ENCODE measurements at places on chromosomes 11 and 22.

GRCh38 chr11:36009473-36009872 is 65.6 kb downstream of the LDLRAD3 start:
- DNase-seq = no peak

DNA sequence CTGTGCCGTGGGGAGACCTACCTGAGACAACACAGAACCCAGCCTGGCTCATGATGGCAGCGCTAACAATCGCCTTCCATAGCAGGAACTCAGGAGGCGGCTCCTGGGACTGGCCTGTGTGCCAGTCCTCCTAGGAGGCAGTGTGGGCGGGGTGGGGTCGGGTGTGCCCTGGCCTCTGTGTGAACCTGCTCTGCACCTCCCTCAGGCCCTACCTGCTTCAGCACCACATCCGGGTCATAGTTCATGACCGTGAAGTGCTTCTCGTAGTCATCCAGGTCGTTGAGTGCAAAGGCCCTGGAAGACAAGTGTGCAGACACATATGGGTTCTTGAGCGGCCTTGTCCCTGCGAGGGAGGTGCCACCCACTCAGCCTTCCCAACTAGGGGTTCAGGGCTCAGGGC is 15.3 kb downstream of the TTLL12 start:
- DNase-seq = no peak

DNA sequence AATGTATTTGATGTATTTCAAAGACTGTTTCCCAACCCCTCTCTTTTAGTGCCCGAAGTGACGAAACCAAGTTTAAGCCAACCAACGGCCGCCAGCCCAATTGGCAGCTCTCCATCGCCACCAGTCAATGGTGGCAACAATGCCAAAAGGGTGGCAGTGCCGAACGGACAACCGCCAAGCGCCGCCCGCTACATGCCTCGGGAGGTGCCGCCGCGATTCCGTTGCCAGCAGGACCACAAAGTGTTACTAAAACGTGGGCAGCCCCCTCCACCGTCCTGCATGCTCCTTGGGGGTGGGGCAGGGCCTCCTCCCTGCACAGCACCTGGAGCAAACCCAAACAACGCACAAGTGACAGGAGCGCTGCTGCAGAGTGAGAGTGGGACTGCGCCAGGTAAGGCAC is 84.1 kb downstream of the TNRC6B start:
- no peak for DNase-seq

GRCh38 chr11:44785856-44786607 is 59.3 kb downstream of the TSPAN18 start:
- DNase-seq = no peak

- no peak for DNase-seq
Measured at GRCh38 chr11:34899633-34900016, 16.6 kb downstream of the APIP start.

DNA sequence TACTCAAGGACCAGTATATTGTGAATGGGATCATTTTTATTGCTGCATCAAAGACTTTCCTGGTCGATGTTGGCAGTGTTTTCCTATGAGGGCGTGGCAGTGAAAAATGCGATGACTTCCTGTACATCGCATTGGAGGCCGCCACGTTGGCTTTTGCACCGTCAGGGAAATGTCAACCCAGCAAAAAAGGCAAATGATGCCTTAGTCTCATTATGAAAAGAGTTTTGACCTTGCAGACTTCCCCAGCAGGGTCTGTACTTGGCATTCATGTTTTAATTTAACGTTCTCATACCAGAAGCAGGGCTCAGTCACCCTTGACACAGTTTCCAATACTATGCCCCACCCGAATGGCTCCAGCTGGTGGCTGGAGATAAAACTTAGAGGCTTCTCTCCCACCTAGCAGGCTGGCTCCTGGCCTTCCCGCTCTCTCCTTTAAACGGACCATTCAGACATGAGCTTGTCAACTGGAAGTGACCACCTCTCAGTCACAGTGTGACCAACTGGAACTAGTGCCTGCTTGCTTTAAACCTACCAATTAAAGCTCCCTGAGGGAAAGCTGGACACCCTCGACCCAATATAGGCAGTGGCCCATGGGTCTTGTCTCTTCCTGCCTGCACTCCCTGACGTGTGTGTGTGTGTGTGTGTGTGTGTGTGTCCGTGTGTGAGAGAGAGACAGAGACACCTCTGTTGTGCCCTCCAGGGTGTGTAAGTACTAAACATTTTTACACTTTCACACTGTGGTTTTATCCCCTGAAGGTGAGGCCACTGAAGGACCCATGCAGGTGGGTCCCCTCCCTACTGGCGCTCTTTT is 8.7 kb upstream of the GDPD5 start:
- no peak for DNase-seq

DNA sequence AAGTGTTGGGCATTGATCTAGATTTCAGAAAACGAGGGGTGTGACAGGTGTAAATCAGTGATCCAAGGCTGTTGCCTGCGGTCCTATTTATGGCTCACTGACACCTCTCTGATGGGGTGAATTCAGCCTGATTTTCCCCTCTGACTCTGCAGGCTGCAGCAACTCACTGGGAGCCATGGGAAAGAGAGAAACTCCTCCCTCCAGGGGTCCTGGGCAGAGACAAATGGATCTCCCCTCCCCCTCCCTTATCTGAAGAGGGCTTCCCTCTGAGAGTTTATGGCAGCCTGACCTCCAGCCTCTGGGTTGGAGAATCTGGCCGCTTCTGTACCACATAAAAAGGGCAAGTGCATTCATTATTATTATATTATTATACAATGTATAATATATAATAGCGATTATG is 1.8 kb upstream of the PKNOX2 start:
- no peak for DNase-seq

- DNase-seq = no peak
Measured at GRCh38 chr22:42811459-42811858, 45.6 kb downstream of the ARFGAP3 start.

DNA sequence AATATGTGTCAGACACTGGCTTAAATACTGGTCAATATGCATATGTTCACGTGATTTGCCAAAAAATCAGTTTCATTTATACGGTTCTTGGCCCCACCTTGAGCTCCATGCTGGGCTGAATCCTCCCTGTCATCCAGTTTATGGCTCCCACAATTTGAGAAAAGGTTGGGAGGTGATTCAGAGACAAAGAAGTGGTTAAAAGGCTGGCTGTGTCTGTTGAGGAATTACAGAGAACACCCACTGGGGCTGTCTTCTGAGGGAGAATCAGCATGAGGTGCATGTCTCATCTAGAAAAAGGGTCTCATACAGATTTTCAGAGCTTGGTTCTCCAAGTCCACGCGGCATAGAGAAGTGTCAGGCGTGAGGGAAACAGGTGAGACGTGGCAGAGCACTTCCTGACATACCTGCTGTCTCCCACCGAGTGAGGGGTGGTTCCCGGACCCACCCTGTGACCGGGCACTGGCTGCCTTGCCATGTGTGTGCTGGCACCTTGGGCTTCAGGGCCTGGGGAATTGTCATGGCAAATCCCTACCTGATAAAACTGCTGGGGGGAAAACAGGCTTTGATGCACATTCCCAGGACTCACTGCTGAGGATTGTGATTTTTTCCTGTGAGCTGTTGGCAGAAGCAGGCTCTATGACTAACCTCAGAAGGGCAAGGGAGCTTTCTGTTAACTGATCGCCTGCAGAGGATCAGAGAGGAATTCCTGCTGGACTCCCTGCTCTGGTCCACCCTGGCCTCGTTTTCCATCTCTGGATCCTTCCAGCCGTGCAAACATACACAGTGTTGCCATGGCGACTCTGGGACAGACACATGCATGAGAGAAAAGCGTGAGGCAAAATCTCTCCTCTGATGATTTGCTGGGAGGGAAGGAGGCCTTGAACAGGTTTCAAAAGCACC is 223.6 kb downstream of the ADAMTS15 start:
- peak; percentile 88 for DNase-seq

DNA sequence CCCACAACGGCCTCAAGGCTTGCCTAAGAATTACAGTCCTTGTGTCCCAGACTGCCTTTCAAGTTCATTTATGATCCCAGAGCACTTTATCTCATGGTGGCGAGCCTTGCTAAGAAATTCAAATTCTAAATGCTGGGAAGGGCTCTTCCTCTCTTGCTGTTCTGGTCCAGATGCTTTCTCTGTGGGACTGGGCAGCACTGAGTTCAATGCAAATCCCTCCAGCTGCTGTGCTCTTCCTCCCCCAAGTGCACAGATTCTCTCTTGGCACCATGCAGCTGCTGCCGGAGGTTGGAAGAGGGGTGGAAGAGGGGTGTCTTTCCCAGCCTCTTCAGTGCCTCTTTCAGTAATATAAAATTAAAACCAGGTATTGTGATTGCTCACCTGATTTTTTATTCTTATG is 828.0 kb downstream of the DLG2 start:
- no peak for DNase-seq

DNA sequence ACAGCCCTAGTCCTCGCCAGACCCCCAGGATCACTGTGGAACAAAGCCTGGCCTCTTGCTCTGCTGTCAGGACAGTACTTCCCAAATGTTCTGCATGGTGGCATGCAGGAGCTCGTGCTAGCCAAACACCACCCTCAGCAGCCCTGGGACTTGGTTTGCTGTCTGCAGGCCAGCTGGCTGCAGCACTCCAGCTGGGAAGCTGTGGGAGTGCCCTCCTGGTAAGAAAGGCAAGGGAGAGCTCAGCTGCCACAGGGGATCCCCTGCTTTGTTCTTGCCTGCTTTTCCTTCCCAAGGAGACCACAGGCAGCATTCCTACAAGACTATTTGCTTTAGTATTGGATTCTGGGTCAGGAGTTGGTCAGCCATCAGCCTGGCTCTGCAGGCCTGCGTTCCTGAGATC is 27.9 kb downstream of the TCIRG1 start:
- DNase-seq = no peak

DNA sequence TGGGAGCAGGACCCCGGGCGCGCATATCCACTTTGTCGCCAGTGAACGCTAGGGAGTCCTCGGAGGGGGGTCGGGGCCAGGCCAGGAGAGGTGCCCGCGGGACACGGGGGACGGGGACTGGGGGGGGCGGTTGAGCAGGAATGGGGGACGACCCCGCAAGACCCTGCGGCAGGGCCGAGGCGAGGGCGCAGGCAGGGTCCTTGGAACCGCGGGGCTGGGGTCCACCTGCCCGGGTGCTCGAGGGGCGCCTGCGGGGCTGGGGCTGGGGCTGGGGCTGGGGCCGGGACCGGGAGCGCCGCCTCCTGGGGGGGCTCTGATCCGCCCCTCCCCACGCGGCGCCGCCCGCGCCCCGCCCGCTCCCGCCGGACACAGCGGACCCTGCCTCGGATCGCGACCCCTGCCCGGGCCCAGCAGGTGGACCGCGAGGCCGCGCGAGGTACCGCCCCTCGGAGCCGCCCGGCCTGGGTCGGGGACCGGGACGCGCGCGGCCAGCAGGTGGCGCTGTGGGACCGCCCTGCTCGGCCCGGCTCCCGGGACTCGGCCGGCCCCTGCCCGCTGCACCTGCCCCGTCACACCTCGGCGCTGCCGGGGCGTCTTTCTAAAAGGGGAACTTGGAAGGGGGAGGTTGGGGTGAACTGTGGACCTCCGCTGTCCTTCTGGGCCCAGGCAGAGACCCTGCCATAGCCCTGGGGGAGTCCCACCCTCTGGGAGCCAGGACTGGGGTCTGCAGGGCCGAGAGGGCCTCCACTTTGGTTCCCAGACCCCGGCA is 11.0 kb downstream of the CRELD2 start:
- DNase-seq = peak; percentile 85

DNA sequence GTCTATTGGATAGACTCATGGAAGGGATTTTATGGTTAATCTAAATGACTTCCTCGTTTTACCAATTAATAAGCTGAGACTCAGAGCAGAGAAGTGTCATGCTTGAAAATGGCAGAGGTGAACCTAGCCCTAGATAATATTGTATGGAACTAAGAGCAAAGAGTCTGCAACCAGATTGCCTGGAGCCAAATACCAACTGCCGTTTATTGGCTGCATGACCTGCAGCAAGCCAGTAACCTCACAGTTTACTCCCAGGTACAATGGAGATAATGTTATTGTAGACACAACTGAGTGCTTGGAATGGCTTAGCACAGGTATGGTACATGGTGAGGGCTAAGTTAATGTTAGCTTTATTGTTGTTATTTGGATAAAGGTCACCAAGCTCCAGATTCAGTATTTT is 84.6 kb upstream of the FAT3 start:
- DNase-seq = no peak

GRCh38 chr11:60375316-60375715 is 3.0 kb upstream of the MS4A7 start:
- DNase-seq = no peak

GRCh38 chr22:44219101-44219870 is 38.6 kb downstream of the PARVG start:
- no peak for DNase-seq

DNA sequence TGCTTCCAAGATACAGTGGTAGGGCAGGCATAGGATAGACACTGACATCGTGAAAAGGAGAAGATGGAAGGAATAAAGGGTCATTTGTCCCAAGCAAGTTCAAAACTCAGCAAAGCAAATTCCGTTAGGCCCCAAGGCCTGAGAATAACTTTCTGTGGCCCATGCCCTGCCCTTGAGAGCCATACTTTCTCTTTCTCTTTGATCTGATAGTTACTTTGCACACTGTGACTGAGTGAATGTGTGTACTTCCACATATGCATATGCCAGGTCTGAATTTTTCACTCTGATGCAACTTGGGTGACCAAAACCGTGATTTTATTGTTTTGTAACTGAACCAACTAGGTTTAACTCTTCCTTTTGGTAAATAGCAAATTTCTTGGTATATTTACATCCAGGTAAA is 371.5 kb downstream of the RAB38 start:
- DNase-seq = no peak

- no peak for DNase-seq
Measured at GRCh38 chr11:14981507-14981906, 9.4 kb upstream of the CALCA start.
